ENCODE measurements at places on chromosomes 6 and 20.

GRCh38 chr20:11799281-11799684 lies 118.4 kb upstream of the BTBD3 start:
- no peak for DNase-seq

DNA sequence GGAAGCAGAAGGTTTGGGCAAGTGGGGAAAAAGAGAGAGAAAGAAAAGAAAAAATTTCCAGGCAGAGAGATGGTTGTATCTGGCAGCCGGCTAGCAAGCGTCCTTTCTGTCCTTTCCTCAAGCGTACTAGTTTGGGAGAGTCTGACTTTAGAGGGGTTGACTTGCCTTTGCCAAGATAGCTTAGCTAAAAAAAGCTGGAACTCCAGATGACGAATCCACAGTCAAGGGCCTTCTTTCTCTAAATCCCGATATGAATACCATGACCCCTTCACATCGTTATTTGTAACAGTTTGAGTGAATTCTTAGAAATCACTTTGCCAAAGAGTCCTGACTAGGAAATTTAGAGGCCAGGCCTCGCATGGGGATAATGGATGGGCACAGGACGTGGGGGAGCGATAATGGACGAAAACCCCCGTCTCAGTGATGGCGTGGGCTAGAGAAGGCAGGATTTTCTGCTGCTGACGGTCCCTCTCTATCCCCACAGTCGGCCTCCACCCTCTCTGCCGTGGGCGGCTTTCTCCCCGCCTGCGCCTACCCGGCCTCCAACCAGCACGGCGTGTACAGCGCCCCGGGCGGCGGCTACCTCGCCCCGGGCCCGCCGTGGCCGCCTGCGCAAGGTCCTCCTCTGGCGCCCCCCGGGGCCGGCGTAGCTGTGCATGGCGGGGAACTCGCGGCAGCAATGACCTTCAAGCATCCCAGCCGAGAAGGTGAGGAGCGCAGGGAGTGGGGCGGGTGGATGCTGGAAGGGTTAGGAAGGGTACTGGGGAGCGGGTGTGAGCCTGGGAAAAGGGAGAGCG lies 3.5 kb downstream of the PAX1 start:
- DNase-seq: no peak

GRCh38 chr6:133242637-133243585 lies 1.8 kb downstream of the EYA4 start:
- DNase-seq: no peak

- DNase-seq: no peak
These were observed 41.3 kb downstream of the TAF8 start for GRCh38 chr6:42091718-42092023.

DNA sequence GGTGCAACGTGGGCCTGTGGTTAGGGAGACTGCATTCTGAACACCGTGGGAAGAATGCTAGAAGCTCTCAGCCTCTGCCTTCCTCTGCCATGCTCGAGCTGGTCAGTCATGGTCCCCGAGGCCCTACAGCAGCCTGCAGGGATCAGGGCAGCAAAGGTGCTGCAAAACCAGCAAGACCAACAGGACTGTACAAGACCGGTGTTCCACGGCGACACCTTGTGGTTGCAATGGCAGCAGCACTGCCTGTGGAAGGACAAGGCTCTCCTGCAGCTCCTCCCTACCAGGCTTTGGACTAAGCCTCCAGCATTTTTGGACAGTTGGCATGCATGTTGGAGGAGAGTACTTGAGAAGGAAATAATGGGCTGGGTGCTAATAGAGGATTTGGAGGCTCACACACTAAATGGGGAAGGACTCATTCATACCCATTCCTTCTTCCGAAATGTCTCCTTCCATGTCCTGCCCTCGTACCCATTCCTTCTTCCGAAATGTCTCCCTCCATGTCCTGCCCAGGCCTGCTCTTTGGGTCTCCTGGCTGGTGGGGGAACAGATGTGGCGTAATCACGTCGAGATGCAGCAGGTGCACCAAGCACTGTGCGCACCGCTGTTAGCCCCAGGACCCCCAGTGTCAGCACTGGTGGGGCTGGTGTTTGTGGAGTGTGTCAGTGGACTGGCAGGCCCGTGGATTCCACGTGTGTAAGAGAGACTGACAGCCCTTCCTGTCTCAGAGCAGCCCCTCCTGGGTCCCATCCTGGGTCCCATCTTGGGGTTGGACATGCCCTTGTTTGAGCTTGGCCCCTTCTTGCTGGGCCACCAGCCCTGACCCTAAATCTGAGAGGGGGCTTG lies 18.6 kb upstream of the MYT1 start:
- DNase-seq: no peak

DNA sequence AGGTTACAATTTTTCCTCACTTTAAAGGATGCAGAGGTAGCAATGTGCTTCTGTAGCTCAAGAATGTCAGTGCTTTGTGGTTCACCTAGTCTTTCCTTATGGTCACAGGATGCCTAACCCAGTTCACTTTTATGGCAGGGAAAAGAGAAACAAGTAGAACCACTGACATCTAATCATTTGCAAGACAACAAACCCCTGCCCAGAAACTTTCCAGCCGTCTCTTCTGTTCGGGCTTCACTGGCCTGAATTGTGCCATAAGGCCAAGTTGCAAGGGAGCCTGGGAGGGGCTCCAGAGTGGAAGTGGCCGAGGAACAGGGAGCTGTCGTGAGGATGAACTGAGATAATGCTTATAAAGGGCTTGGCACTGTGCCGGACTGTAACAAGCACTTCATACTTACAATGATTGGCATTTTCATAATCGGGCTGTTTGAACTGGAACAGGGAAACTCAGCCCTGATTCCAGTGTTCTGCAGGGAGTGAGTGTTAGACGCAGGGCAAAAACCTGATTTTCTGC lies 212.6 kb downstream of the BCAS1 start:
- no peak for DNase-seq

DNA sequence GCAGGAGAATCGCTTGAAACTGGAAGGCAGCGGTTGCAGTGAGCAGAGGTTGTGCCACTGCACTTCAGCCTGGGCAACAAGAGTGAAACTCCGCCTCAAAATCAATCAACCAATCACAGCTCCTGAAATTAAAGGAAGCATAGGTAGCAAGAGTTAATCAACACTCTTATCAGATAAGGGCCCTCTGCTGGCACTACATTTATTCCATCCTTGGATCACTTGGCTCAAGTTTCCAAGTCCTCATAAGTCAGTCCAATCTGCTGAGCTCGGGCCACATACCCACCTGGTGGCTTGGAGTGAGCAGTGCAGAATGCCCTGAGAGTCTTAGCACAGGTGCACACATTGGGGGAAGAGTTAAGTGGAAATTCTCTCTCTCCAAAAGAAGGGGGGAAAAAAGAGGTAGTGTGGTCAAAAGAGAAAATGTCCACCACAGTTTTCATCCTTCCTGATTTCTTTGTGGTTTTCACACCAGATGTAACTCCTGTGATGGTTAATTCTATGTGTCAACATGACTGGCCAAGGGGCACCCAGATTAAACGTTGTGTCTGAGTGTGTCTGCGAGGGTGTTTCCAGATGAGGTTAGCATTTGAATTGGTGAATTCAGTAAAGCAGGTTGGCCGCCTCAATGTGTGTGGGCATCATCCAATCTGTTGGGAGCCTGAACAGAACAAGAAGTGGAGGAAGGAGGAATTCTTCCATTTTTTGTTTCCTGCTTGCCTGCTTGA lies 14.2 kb upstream of the FAM8A1 start:
- no peak for DNase-seq

DNA sequence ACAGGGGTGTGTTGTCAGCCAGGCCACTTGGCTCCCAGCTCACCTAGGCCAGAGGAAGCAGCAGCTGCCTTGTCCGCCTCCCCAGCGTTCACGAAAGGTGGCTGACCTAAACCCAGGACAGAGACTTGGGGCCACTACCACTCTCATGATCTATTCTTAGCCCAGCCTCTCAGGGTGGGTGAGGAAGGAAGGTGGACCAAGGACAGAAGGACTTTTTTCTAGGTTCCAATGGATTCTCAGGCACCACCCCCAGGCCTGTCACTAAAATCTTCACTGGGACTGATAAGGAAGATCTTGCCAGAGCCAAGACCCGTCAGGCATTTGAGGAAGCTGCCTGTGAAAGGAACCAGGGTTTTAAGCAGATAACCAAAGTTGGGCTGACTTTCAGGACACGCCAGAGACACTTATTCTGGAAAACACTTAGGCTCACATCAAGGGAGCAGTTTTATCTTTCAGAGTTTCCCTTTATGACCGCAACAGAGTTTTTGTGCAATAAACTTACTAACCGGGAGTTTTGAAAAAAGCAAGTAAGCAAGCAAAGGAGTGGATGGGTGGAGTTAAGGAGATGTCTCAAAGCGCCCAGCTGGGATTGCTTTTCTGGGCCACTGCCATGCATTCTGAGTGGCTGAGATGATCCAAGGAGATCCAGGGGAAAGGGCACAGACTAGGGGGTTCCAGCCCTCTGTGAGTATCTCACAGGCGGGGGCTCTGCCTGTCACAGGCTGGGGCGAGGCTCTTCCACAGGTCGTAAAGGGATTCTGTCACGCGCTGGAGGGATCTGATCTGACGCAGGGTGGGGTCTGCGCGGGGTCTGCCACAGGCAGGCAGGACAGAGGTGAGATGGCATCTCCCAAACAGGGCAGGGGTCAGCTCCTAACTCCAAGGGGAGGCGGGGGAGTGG lies 989 bp downstream of the FITM2 start:
- DNase-seq: no peak

DNA sequence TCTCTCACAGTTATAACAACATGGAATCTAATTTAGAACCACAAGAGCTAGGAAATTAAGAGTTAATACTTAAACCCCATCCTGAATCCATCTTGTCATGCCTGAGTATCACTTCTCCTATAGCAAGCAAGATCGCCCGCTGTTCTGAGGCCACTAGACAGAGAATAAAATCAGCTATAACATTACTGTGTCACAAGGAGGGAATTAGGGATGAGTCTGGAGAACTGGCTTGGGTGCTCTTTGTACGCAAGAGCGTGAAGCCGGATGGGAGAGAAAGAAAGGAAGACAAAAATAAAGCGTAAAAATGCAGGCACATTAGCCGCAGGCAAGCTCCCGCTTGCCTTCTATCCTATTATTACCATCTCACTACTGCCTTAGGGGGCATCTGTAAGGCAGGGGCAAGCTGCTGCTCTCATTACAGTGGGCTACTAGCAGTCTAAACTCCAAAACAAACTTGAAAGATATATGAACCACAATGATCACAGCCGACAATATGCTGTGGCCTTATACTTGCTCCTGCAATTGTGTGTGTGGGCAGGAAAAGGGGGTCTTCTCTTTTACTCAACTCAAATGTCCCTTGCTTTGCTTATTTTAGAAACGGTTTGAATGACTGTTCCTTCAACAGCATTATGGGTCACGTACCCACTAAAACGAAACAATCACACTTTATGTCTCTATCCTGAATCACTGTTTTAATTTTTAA lies 81.9 kb downstream of the GJA10 start:
- DNase-seq: no peak

DNA sequence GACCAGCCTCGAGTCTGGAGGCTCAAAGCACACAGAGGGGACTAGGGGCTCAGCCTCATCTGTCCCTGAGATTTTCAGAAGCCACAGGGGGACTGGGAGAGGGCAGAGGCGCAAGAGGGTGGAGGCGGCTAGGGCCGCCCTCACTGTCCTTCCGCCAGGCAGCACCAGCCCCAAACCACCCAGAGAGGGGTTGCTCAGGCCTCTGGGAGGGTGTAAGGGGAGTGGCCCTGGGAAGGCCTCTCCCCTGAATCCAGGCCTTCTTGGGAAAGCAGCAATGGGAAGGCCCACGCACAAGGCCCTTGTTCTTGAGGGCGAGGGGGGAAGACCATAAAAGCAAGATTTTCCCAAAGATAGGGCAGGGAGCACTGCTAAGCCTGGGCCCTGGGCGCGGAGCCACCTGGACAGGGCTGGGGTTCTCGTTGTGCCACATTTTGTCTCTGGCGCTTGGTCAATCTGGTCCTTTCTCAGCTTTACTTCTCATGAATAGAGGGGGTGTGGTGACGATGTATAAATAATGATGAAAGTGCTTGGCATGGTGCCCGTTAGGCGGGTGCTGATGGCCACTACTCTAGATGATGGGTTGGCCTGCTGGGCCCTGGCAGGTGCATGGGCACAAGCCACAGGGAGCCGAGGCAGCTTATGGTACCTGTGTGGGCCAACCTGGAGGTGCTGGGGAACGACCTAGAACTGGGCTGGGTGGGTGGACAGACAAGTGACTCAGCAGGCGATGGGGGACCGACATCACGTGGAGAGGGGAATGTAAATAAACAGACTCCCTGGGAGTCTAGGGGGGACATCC lies 4.8 kb downstream of the SAMD10 start:
- no peak for DNase-seq

DNA sequence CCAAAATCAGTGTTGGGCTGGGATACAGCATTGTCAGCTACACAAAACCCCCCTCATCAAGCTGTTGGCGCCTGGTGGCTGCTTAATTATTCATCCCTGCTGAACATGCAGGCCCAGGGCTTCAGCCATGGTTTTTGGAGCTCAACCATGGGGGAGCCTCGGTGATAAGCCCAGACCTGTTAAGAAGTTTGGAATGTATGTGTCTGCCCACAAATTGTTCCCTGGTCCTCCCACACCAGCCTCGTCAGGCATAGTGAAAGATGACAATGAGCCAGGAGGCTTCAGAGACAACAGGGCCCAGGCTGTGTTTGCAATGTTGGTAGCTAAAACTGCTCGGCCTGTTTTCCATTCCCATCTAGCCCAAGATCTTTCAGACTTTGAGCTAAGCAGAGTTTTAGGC lies 34.8 kb upstream of the SIRPA start:
- no peak for DNase-seq

- no peak for DNase-seq
These were observed 92.9 kb downstream of the ANKS1A start for GRCh38 chr6:34981951-34982350.

DNA sequence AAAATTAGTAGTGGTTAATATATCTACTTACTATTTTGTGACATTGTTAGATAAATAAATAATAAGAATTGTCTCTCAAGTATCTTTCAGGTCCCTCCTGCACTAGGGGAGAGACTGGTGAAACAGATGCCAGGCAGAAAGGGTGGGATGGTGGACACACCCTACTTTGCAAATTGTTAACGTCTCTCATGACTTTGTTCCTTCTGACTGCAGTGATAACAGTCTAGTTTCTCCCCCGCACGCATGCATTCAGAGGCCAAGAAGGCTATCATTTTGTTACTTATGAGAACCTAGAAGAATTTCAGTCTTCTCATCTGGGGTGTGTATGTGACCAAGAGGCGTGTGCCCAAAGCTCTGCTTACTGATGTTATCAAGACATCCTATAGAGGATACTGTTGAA lies 152.3 kb downstream of the EDN1 start:
- no peak for DNase-seq

DNA sequence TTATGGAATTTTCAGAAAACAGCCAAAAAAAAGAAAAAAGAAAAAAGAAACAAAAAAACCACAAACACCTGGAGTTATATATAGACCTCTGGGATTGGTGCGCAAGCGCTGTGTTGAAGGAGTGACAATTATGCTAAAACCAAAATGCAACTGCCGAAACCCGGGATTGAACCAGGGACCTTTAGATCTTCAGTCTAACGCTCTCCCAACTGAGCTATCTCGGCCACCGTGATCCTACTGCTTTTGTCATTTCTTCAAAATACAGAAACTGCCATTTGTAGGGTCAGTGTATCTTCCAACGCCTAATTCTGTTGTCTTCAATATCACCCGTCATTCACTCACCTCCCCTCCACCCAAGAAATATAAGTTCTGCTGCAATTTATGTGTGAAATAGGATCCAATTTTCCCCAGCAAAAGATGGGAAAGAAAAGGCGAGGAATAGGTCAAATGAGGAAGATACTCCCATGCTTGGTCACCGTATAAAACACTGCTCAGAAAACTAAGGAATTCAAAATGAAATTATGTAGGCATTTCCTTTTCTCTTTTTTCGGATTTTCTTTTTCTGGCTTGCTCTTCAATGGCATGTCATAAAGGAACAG lies 116.0 kb downstream of the TRIM27 start:
- peak; percentile 33 for DNase-seq
